ENCODE measurements at places on chromosomes 11 and 22.
A peak's percentile ranks its signal among the peaks of the same experiment; 100 is the strongest.

DNA sequence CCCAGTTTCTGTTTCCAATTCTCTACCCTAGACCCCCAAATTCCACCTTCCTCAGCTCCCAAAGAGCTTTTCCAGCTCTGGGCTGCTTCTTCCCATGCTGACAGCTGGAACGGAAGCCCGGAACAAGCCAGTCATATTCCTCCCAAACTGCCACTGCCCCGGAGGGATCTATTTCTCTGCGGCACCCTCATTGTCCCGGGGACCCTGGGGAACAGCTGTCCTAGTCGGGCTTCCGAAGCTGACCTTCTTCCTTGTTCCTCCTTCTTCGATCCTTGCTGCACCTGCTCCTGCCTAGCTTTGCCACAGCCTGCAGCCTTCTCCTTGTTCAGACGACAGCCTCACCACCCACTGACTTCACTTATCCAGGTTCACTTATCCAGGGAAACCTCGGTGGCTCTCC, 105.7 kb downstream of the TSPAN18 start:
- no peak for DNase-seq

DNA sequence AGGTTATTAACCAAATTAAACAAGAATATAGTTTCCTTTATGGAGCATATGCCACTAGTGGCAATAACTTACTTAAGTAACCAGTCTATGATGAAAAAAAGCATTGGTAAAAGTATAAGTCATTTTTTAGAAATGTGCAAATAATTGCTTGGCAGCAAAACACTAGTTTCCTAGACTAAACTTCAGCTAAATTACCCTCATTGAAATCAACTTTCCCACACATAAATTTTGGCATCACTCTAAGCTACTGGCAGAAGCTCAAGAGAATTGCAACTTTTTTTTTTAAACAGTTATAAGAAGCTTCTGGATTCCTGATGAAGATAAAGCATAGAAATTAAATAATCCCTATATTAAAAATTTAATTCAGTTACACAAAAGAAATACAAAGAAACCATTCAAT, 12.5 kb downstream of the CCDC34 start:
- DNase-seq: no peak

DNA sequence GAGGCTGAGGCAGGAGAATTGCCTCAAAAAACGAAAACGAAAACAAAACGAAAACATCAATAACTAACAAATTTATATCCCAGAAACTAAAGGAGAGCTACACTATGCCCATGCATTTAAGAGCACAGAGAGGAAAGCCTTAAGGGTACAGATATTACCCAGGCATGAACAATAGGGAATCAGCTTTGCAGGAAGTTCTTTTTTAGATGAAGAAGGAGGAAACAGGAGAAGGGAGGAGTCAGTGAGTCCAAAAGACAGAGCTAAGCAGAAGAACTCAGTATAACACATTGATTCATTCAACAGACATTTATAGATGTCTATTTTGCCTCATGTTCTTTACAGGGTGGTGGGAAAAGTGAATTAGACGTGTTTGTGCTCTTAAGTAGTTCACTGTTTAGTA, 8.3 kb downstream of the MRPL17 start:
- no peak for DNase-seq

DNA sequence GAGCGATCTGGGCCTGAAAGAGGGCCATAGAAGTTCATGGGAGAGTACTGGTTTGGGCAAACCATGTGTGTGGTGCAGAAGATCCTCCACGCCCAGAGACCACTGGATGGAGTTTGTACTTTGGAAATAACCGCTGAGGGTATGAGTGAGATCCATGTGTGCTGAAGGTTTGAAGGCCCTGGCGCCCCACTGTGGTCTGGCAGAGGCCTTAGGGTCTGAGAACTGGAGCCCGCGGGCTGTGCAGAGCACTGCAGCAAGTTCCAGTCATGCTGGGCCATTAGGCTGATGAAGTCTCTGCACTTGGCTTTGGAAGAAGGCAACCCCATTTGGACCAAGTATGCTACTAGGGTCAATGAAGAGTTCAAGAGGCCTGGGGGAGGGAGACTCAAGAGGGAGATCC, 186.4 kb downstream of the BUD13 start:
- DNase-seq: no peak

- no peak for DNase-seq
Observed at GRCh38 chr11:76980196-76980595, 54.0 kb upstream of the B3GNT6 start.

DNA sequence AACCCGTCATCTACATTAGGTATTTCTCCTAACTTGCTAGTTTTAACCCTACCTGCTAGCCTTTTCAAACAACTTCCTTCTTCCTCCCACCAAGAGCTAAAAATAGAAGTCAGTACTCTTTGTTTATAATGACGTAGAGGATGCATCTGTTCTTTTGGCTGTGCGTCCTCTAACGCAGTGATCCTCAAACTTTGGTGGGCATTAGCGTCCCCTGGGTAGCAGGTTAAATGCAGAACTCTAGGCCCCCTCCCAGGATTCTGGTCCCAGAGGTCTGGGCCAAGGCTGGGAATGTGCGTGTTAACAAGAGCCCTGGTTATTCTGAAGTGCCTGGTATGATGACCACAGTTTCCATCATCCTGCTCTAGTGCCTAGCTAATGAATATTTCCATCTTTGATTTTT, 67.6 kb downstream of the BARX2 start:
- DNase-seq: no peak

GRCh38 chr11:69364921-69365320, 71.0 kb downstream of the MYEOV start:
- no peak for DNase-seq

DNA sequence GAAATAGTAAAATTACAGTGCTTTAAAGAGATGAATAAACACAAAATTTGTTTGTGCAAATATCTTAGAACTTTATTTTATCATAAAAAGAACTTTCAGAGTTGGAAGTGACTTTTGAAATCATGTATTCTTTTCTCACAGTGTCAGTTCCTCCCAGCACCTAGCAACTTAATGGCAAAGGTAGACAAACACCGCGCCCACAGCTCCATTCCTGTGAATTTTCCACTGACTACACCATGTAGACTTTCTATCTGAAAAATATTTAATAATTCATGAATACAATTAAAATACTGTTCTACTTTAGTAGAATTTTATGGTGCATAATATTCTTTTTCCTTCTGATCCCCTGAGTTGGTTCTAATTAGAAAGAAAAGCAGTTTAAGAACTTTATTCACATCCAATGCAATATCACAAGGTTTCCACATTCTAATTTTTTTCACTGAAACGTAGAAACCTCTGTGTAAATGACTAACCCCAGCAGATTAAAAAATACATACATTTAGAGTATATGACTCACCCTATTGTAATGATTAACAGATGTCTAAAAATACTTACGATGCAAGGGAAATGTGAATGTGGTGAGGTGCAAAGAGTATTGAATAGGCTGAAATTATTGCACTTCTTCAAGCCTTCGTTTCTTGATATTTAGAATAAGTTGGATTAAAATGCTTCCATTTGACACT, 218.2 kb upstream of the CCDC179 start:
- no peak for DNase-seq

- no peak for DNase-seq
Observed at GRCh38 chr11:35236667-35237003, 97.7 kb downstream of the CD44 start.

DNA sequence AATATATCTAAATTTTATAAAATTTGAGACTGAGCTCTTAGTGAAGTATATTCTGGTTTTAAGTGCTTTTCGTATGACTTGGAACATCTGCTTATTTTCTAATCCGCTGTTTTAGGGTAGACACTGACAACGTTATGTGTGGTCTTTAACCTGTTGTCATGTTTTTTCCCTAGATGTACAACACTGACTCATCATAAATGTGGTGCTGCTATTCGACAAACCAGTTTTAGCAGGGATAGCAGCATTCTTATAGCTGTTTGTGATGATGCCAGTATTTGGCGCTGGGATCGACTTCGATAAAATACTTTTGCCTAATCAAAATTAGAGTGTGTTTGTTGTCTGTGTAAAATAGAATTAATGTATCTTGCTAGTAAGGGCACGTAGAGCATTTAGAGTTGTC, 23.8 kb upstream of the HIKESHI start:
- DNase-seq: no peak

DNA sequence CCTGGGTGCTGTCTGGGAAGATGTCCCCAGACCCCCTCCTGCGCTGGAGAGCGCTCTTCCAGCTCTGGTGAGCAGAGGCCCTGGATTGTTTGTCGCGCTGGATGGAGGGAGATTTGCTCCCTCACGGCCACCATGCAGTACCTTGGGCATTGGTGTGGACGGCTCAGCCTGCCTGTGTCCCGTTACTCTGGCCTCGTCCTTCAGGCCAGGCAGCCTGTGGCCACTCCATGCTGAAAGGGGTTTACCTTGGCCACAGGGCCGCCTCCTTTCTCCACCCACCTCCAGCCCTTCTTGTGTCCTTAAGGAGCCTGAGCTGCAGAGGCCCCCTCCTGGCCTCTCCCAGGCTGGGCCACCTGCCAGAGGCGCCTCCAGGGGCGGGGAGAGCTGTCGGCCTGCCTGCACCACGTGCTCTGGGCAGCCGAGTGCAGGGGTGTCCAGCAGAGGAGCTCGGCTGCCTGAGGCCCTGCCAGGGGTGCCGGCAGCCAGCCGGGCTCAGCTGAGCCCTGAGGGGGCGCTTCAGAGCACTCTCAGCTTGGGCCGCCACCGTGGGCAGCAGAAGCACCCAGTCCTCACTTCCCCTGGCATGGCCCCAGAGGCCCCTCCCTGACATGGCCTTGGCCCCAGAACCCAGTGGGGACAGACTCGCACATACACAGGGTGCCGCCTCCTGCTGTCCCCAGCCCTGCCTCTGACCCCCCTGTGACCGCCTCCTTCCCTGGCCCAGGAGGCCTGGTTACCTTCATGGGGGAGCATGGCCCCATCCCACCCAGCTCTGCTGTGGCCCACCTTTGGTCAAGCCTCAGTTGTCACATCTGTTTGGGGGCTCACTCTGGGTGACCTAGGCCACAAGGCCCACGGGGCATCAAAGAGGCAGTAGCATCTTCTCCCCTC, 3.4 kb downstream of the CCND1 start:
- DNase-seq: no peak

- no peak for DNase-seq
Observed at GRCh38 chr11:85170184-85170583, 457.0 kb downstream of the DLG2 start.

- peak; percentile 84 for DNase-seq
Observed at GRCh38 chr11:128341280-128342248, 245.8 kb downstream of the ETS1 start.

- no peak for DNase-seq
Observed at GRCh38 chr11:71999362-71999761, 653 bp downstream of the IL18BP start.

- DNase-seq: no peak
Observed at GRCh38 chr11:117492578-117493251, 165.1 kb downstream of the CEP164 start.

DNA sequence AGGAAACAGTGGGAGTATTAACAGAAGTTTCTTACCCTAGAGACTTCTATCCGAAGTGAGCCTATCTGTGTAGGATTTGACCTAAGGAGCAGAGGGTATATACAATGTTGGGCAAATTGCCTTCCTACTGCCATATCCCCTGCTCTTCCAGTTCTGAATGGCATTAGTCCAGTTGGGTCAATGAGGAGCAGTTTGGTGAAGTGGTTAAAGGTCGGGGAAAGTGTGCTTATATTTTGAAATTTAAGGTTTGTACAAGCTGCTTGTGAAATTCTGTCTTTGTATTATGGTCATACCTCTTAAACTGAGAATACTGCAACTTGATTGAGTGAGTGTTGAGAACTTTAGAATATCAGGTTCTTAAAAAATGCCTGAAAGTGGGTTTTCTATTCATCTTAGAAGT, 1.7 kb downstream of the EI24 start:
- no peak for DNase-seq

DNA sequence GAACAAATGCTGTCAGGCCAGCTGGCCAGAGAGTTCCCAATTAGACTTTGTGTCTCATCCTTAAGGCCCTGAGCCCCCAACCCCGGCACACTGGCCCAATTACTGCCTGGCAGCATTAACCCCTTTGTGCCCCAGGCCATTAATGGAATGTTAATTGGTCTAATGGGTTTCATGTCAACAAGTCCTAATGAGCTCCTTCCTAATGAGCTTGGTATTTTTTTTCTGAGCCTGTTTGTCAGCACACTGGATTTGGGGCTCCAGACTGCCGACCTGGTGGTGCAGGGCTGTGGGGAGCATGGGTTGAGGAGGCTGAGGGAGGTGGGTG, 148.8 kb downstream of the FEZ1 start:
- DNase-seq: no peak

GRCh38 chr11:30553521-30554110, 32.5 kb downstream of the MPPED2 start:
- no peak for DNase-seq

- DNase-seq: no peak
Observed at GRCh38 chr11:27678242-27678641, 22.0 kb downstream of the BDNF start.

Data from CD4-positive, alpha-beta T cell treated with Interleukin-10 for 1 hour (primary cell).